Stimulated activated CD8-positive, alpha-beta memory T cell treated with anti-CD3 and anti-CD28 coated beads, Interleukin-7, amount 100 ng/mL, for 1 hour (primary cell): ENCODE measurements at places on chromosomes 2 and 18.

DNA sequence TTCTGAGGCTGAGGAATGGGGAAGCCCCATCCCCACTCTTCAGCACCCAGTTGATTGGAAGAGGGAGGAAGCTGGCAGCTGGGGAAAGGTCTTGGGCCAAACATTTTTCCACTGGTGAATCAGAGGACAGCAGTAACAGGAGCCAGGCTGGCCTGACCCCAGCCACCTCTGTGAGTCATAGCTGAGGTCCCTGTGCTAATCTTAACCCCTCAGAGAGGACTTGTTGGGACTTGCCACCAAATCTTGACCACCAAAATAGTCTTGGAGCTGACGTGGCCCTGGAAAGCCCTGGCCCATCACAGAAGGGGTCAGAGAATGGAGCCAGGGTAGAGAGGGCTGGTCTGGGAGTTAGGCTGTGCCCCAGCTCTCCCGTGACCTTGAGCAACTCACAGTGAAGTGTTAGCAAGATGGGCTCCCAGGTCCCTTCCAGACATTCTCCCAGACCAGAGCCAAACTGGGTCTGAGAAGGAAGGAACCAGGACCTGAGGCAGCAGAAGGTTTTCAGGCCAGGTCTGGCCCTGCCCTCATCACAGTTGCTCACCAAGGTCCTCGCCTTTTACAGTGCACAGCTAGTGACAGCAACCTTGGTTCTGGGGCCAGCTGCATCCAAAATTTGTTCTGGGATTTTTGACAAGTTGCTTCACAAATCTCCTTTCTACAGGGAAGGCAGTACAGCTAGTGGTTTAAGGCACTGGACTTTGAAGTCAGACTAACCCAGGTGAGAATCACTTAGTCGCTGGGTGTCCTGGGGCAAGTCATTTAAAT lies 266.6 kb downstream of the CYP26B1 start:
- no peak for DNase-seq

DNA sequence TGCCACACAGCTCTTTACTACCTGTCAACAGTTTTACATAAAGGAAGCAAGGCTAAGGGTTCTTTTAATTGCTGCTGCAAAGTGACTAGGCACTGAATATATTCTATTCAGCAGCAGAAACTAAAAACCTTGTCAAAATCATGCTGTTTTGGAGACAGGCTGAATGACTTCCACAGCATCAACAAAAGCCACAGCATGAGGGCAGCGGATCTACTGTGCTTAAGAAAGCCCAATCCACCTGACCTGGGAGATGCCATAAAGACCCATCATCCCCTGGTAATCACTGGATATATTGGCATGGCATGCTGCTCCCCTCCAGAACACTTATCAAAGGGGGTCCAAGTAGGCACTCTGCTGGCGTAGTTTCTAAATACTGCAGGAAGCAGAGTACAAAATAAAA lies 715.1 kb upstream of the SLC8A1 start:
- DNase-seq, result no peak

- no peak for DNase-seq
These were observed 193.3 kb upstream of the RBBP8 start for GRCh38 chr18:22739789-22740188.

DNA sequence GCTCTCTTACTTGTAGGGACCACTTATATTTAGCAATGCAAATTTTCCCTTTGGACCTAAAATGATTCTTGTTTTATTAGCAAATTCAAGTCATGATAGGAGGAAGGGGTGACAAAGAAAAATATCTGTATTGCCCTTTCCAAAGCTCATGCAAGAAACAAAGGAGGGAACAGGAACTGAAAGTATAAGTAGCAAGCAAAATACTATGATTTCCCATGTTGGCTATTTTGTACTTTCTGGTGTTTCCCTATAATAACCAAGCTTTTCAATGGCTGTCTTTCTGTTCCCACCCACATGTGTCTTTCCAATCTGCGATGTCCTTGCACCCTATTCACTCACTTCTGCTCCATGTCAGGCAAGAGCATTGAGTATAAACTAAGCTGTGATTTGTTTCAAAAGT lies 279.7 kb downstream of the RNF144A start:
- no peak for DNase-seq

DNA sequence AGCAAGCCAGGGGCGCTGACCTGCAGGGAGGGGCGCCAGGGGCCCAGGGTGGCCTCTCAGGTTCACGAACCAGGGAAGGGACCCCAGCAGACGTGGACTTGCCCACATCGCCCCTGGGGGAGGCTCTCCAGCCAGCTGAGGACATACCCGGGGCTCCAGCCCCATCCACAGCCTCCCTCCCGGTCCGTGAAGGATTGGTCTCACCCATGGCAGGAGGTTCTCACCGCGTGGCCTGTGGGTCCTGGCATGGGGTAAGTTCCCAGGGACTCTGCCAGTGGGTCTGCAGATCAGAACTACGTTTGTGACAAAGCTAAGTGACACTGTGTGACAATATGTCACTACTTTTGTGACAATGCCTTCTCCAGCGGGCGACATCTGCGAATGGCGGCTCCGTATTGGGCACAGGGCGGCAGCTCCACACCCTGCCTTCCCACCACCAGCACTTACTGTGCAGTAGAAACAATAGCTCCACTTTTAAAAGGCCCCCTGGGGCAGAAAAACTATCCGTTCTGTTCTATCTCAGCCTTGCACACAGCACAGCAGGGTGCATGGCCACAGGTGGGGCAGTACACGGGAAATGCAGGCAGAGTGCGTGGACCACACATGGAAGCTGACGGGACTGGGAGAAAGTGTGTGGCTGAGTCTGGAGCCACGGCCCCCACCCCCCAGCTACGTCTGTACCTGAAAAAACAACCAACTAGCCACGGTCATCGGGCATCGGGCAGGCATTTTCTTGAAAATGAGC lies 65.2 kb upstream of the CTDP1 start:
- no peak for DNase-seq

- DNase-seq, result no peak
These were observed 704.9 kb downstream of the ERBB4 start for GRCh38 chr2:211833582-211834279.

DNA sequence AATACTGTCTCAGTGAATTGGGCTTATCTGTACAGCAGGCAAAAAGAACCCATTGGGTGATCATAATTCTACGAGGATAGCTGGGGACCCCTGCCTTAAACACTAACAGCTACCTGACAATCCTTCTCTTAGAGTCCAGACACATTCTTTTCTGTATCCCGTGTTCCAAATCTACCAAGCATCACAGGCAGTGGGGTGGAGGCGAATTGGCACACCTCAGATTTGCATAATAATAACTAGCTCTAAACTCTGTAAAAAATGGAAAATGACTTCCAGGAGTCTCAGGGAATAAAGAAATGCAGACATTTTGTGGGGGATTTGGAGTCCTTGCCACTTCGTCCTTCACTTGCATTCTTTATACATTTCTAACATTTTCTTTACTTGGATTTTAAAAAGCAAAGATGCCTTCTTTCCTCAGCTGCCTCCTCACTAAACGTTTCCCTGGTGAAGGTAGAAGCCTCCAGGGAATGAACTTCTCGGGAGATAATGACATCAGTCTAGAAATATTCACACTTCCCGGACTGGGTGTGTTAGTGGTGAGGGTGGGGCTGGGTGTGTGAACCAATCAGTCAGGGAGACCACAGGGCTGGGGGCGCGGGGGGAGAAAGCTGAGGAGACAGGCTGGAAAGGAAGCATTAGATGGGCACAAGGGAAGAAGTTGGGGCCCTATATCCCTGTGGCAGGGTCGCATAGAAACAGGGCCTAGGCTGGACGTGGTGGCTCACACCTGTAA lies 59.1 kb upstream of the BOD1L2 start:
- no peak for DNase-seq

GRCh38 chr18:53799134-53799533 lies 425.3 kb downstream of the MBD2 start:
- DNase-seq, result no peak

GRCh38 chr2:236214376-236214995 lies 46.3 kb upstream of the GBX2 start:
- DNase-seq, result no peak

GRCh38 chr2:1049691-1050090 lies 99.0 kb downstream of the SNTG2 start:
- DNase-seq, result no peak

DNA sequence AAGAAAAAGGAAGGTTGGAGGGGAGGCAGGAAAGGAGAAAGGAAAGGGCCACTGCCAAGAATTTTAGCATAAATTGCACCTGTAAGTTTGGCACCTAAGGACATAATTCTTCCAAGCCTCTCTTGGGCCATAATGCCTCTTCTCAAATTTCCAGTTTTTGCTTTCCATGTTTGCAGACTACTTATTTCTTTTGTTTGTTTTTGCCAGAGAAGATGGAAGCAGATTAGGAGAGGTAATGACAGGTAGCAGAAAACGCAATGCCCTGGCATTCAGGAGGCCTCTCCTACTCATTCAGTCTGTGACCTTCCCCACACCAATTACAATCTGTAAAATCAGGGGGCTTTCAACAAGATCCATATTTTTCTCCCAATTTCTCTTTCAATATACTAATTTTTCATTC lies 56.8 kb downstream of the MRPL33 start:
- DNase-seq, result no peak

GRCh38 chr2:126513033-126513432 lies 142.9 kb upstream of the GYPC start:
- no peak for DNase-seq

DNA sequence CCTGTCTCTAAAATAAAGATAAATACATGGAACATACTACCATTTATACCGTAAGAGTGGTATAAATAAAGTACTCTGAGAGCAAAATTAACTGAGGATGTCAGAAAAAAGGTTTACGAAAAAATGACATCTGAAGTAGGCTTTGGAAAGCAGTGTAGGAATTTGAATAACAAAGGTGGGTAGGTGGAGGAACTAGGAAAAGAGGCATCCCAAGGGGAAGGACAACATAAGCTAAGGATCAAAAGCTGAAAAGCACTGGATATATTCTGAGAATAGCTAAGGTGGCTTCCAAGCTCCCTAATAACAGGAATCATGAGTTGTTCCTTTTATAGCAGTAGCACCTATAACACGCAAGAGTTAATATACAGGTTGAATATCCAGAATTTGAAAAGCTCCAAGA lies 91.3 kb downstream of the BAZ2B start:
- DNase-seq, result no peak

- no peak for DNase-seq
These were observed 59.2 kb downstream of the PARD6G start for GRCh38 chr18:80187956-80188642.

- DNase-seq, result no peak
These were observed 59.6 kb upstream of the ZFP36L2 start for GRCh38 chr2:43285987-43286386.

DNA sequence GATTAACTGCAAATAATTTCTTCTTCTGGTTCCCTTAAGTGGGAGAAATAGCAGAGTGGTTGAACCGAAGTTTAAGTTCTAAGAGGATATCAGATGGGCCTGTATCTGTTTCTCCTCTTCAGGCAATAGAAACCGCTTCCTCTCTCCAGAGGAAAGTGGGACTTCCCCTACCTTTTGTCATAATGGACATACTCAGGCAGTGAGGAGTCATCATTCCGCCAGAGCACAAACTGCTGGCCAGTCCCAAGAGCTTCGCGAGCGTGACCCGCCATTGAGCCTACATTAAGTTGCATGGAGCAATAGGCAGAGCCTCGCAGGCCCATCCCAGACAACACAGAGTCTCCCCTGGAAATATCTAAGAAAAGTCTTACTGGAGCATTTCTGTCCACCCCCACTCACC lies 158.9 kb downstream of the LDLRAD4 start:
- no peak for DNase-seq

DNA sequence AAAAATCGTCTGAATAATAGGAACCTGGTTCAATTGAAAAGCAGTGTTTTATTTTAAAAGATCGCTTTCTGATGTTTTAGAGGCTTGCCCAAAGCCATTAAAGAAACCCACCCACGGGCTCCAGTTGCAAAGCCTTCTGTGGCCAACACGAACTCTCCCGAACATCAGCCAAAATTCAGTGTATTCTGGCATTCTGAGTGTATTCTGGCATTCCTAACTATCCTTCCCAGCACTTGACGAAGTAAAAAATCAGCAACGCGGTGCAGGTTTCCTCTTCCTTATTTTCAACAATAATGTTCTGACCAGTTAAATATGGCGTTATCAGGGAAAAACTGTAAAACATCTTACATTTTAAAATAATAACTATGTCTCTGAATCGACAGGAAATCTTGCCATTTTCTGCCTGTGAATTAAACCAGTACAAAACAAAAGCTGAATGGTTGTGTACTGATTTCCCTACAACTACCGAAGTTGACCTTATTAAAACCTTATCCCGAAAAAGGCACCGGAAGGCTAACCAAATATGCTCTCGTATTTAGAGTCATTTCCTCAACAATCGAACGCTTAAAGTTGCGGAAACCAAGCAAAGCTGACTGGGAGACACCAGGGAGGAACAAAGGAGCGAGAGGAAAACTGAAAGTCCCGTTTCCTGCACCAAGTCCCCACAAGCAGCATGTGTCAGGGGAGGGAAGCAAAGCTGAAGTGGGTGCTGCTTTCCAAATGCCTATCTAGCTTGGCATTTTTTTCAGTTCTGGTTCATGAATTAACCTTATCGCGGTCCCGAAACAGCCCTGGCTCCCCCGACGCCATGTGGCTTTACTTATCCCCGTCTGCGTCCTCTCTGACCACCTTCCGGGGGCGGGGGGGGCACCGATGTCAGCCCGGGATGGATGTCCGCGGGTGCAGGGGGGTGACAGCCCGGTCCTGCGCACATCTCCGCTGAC lies 44.3 kb downstream of the ZNF516 start:
- DNase-seq, result no peak

GRCh38 chr18:51133580-51134160 lies 63.8 kb downstream of the MEX3C start:
- DNase-seq, result no peak

DNA sequence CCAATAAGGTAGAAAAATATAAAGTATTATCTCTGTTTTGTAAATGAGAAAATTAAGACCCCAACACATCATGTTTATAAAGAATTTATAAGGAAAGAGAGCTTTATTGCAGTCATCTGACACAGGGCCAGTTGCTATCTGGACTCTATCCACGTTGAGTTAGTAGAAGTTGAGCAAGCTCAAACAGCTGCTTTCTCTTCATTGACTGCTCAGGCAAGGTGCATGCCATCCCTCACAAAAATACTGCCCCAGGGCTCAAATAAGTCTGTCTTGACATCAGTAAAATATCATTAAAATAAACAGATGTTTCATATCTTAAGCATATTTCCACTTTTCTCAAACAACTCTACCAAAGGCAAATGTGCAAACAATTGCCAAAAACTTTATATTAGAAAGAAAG lies 14.8 kb downstream of the COL5A2 start:
- DNase-seq, result no peak

DNA sequence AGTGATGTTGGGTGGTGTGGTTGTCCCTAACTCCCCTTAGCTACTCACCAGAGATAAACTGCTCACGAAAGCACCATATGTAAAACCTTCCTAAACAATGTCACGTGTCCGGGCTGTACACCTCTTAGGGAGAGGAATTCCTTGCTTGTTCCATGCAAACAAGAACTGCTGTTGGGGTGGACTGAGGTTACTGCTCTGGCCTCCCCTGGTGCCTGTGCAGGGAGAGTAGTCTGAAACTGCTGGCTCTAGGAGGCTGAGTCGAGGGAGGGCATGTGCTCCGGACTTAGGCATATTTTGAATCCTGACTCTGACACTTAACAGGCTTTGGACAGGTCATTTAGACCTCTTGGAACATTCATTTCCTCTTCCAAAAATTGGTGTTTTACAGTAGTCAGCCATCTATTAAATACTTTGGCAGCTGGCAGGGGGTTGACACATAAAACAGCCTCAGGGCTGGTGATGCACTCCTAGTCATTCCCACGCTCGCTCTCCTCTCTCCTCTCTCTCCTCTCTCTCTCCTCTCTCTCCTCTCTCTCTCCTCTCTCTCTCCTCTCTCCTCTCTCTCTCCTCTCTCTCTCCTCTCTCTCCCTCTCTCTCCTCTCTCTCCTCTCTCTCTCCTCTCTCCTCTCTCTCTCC lies 10.6 kb downstream of the THNSL2 start:
- DNase-seq, result no peak
